ENCODE measurements at places on chromosomes 7 and 10.

GRCh38 chr7:95586951-95587301, 9.4 kb downstream of the PDK4 start:
- no peak for DNase-seq

GRCh38 chr7:137935884-137936508, 65.9 kb downstream of the CREB3L2 start:
- no peak for DNase-seq

GRCh38 chr10:75592791-75593643, 161.6 kb downstream of the LRMDA start:
- no peak for DNase-seq

DNA sequence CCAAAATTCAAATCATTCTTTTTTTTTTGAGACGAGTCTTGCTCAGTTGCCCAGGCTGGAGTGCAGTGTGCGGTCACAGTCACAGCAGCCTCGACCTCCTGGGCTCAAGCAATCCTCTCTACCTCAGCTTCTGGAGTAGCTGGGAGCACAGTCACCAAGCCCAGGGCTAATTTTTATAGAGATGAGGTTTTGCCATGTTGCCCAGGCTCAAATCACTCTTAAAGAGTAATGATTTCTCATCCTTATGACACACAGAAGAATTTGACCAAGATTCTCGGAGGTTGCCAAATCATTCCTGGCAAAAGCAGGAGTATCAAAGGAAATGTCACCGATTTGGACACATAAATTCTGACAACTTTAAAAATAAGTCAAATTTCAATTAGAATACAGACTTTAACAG, 39.1 kb downstream of the SIRT1 start:
- no peak for DNase-seq

DNA sequence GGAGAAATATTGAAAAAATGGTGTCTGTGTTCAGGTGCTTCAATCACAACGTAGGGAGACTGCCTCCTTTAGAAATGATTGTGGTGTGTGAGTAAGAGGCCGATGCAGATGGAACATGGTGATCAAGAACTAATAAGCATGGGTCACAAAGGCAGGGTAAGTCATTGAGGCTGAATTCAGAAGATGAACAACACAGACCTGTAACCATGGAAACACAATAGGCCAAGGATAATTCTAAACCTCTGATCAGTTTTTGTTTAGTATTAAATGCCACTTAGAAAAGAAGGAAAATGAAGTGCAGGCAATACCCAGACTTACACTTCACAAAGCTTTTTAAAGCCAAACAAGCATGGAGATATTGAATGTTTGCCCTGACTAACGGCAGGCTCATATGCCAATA, 32.8 kb upstream of the TAS2R16 start:
- no peak for DNase-seq

DNA sequence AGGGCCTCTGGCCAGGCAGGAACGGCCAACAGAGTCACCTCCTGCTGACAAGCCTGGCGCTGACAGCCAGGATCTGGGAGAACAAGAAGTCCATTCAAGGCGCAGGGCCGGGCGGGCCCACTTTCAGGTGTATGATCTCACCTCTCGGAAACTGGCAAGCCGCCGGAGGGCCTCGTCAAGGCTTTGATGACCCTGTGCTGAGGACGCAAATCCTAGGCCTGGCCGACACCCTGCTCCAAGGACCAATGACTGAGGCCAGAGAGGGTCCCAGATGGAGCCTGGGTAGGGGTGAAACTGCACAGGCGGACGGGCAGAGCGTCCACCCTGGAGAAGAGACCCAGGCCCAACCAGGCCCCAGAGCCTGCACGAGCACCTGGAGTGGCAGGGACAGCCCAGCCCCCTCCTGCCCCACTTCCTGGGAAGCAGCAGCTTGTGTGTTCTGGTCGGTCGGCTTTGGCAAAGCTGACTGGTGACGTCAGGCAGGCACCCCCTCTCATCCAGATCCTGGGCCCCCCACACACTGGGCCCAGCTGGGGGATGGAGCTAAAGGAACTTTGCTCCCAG, 30.6 kb downstream of the MYL10 start:
- no peak for DNase-seq
